ENCODE measurements at places on chromosomes 7 and 10. TPM values are rescaled to one million over a fixed set of nuclear protein-coding genes. Genes with fewer than 3 reads are reported as not detected.

The FAM171A1 gene
- total RNA-seq: 2.4 TPM

The EPHB4 gene
- total RNA-seq: 3.0 TPM

The JAKMIP3 gene
- total RNA-seq: 0.42 TPM

The INA gene
- not detected for total RNA-seq

The BAG3 gene
- total RNA-seq: 38.2 TPM

The KNDC1 gene
- total RNA-seq: 1.1 TPM

The TRIM50 gene
- not detected for total RNA-seq

The HSPA14 gene
- total RNA-seq: 22.6 TPM

The ANKRD7 gene
- not detected for total RNA-seq

The CLEC5A gene
- not detected for total RNA-seq

The FIS1 gene
- total RNA-seq: 105 TPM

The LRRC18 gene
- not detected for total RNA-seq

The CDHR1 gene
- total RNA-seq: 0.25 TPM

The ACTR3C gene
- 17.2 TPM for total RNA-seq

The MLLT10 gene
- total RNA-seq: 81.9 TPM

The ITIH2 gene
- total RNA-seq: not detected

The SCIN gene
- not detected for total RNA-seq

The CALD1 gene
- total RNA-seq: 3.9 TPM

The TLL2 gene
- total RNA-seq: not detected

The SFXN3 gene
- 70.4 TPM for total RNA-seq

The STOX1 gene
- total RNA-seq: 0.30 TPM

The DYNC1I1 gene
- not detected for total RNA-seq

The CPA2 gene
- not detected for total RNA-seq

The CRYGN gene
- 0.39 TPM for total RNA-seq

The CYP3A4 gene
- total RNA-seq: not detected

The INSIG1 gene
- 66.5 TPM for total RNA-seq

The ATOH7 gene
- total RNA-seq: not detected
